ENCODE measurements at places on chromosomes 3 and 15.

GRCh38 chr3:52140000-52140399 lies 14.2 kb downstream of the POC1A start:
- DNase-seq = no peak

DNA sequence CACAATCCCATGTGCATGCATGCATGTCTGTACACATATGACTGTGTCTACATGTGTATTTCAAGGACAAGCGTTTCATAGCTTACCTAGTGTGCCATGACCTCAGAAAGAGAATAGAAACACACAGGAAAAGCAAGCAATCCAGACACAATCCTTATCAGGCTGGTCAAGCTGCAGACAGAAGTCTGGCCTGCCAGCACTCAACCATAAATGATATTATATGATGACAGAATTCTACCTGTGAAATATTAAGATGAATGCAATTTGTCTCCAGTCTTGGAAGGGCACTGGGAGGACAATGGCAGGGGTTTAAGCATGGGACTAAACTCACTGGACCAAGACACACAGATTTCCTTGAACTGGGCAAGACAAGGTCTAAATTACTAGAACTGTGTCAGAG lies 50.9 kb upstream of the ARL6 start:
- DNase-seq = peak; percentile 91

GRCh38 chr3:178236555-178237277 lies 299.5 kb upstream of the KCNMB2 start:
- DNase-seq = no peak

GRCh38 chr3:77718311-77718710 lies 678.4 kb downstream of the ROBO2 start:
- DNase-seq = no peak

- DNase-seq = peak; percentile 28
Measured at GRCh38 chr15:95291898-95292472, 1038.5 kb upstream of the NR2F2 start.

GRCh38 chr3:166554023-166554422 lies 716.8 kb upstream of the BCHE start:
- no peak for DNase-seq

DNA sequence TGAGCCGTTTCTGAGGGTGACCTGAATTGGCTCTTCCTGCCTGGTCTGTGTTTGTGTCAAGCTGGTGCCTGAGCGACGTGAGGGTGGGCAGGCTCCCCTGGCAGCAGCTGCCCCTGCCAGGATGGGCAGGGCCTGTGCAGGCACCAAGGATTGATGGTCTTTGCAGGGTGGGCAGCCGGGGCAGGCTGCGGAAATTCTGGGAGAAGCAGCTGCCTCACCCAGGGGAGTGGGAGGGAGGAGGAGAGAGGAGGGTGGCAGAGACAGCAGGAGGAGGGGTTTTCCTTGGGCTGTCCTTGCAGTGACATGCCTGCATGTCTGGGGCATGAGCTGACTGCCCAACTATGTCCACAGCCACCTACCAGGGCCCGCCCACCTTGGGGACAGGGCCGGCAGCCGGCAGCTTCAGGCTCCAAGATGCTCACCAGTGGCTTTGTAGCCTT lies 27.9 kb upstream of the SLC6A6 start:
- DNase-seq = no peak

DNA sequence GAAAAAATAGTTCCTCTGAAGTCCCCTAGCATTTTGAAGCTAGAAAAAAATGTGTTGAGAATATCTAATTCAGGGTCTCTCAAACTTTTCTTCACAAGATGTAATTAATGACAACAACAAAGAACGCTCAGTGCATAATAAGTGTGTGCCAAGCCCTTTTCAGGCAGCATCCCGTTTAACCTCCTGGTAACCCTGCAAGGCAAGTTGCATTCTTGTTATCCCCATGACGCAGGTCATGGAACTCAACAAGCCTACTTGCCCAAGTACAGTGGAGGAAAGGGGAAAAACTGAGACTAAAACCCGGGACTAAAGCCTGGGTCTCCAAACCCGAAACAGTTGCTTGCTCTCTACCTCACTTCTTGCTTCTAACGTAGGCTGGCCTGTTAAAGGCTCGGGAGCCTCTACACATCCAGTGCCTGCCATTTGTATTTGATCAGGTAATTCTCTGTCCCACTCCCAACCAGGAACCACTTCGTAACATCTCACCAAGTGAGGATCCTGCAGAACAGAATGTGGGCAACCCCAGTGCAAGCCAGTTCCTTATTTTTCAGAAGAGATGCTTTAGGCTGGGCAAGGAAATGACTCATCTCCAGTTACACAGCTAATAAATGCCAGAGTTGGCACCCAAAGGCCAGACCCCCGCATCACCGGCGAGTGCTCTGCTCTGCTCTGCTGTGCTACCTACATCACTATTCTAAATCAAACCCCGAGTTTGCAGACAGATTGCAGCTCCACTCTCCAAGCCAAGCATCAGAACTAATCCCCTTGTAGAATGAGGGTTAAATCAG lies 28.3 kb downstream of the LMCD1 start:
- no peak for DNase-seq

GRCh38 chr15:78938658-78939488 lies 6.0 kb downstream of the CTSH start:
- no peak for DNase-seq

DNA sequence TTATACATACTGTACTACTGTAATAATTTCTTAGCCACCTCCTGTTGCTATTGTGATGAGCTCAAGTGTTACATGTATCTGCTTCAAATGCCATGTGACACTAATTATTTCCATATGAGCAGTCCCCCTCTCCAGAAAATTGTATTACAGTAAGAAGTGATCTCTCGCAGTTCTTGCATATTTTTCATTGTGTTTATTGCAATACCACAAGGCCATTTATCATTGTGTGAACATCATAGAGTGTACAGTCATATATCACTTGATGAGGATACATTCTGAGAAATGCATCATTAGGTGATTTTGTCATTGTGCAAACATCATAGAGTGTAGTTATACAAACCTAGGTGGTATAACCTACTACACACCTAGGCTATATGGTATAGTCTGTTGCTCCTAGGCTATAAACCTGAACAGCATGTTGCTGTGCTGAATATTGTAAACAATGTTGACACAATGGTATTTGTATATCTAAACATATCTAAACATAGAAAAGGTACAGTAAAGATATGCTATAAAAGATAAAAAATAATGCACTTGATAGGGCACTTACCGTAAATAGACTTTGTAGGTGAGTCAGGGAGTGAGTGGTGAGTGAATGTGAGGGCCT lies 189.6 kb upstream of the MLF1 start:
- DNase-seq = peak; percentile 15

DNA sequence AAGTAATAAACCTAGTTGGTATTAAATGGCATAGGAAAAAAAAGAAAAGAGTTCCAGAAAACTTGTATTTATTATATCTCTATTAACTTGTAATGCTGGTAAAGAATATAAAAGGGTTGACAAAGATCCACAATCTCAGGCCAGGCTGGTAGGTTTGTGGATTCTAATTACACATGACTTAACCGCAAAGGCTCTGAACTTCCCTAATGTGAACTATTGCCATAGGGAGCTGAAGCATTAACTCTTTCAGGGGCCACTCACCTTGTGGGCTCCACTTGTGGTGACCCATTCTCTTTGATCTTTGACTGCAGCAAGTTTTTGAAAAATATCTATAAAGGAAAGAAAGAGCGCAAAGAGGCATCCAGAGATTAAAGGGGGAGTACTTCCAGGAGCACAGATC lies 58.5 kb downstream of the NEK10 start:
- DNase-seq = no peak

- no peak for DNase-seq
Measured at GRCh38 chr15:66221126-66221525, 32.4 kb downstream of the MEGF11 start.

DNA sequence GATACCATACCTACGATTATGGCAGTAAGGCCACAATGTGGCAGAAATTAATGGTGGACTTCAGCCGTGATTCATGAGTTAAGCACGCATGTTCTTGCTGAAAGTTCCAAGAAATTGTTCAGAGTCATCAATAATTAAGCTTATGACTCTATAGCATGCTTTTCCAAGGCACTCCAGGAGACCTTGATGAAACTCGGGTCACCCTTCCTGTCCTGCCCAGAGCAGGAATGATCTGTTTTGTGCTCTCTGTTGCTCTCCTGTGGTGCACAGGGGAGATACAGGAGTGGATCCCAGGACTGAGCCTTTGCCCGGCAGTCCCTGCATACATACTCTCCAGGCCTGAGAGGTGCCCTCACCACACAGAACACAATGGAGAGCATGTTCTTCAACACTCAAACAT lies 141.6 kb upstream of the SLC2A2 start:
- DNase-seq = no peak

DNA sequence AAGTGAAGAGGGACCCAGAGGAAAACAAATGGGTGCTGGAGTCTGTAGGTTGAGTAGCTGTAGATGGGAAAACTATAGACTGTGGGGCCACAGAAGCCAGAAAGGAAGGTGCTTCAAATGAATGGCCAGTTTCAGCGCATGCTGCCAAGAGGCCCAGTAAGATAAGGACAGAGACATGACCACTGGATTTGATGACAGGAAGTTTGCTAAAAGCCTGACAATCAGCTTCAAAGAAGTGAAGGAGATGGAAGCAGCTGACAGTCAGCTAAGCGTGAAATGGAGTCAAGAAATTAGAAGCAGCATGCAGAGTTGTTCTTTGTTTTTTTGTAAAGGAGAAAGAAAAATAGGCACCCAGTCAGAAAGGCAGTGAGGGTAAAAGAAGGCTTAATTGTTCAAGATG lies 24.9 kb downstream of the TXNRD3 start:
- DNase-seq = no peak

- DNase-seq = peak; percentile 29
Measured at GRCh38 chr3:21894459-21895340, 143.7 kb upstream of the ZNF385D start.

DNA sequence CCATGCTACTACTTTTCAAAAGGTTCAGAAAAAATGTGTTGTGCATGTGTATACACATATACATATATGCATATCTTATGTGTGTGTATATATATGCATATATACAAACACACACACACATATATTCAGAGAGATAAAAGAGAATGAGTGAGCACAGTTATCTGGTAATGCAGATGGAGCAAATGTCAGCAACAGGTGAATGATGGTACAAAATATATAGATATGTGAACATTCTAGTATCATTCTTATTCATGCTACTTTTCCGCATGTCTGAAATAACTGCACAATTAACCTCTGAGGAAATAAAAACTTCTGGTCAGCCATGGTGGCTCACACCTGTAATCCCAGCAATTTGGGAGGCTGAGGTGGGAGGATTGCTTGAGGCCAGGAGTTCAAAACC lies 222.6 kb upstream of the NANOGP8 start:
- DNase-seq = no peak

DNA sequence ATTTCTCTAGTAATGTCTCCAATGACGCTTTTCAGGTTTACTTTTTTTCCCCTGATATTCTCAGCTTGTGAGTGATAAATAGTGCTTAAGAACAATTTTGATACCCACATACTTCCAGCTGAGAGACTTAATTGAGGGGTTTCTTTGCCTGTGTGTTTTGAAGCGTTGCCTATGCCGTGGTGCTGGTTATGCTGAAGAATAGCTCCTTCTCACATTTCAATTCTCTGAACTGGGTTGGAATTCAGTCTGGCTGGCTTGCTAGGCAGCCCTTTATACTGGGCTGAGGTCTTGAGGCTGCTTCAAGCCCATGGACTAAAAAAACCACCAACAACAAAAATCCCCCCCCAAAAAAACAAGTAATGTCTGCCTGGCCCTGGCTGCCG lies 87.4 kb downstream of the CHST2 start:
- no peak for DNase-seq

GRCh38 chr15:99017322-99017701 lies 9.7 kb upstream of the PGPEP1L start:
- DNase-seq = no peak

DNA sequence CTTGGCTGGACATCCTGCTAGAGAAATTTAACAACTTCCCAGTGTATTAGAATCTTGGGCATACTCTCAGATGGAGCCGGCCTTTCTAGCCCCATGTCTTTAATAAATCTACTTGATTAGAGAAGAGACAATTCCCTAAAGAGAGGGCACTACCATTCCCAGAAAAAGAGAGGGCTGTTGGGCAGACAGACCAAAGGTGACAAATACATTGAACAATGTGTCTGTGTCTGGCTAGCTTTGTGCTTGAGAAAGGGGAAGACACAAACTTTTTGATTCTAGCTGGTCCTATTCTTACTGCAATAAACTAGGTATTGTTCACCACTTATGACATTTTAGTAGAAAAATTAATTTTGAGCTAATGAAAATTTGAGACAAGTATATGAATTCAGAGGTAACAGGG lies 57.7 kb downstream of the DUT start:
- no peak for DNase-seq
